ENCODE measurements at places on chromosomes 2 and 18.

DNA sequence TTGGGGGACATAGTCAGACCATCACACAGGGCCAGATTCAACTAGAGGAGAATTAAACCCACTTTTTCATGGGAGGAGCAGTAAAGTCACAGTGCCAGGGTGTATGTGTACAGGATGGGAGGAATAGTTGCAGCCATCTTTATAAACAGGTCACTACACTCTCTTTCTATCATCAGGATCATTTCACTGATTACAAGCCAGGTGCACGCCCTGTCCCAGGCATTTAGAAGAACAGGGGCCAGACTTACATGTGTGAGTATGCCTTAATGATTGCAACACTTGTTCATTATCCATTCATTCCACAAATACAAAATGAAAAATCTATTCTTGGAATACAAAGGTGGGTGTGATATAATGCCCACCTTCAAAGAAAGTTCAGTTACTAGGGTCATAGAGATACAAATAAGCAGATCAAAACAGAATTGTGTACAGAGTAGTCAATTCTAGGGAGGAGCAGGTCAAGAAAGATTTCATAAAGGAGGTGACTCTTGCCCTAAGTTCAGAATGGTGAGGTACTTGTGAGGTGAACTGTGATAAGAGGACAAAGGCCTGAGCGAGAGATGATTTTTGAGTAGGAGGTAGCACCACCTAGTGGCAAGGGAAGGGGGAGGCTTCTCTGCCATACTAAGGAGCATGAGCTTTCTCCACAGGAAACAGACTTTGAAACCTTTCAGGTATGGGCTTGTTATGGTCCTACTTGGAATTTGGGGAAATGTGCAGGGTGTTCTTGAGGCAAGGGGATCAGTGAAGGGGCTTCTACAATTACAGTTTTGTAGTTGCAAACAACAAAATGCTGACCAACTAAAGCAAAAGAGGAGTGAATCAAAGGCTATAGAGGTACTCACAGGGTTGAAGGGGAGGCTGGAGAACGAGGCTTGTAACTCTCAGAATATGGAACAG is 156.3 kb downstream of the SUCLG1 start:
- DNase-seq: no peak

- DNase-seq: no peak
These were observed 1.0 kb downstream of the SPP2 start for GRCh38 chr2:234051374-234052070.

DNA sequence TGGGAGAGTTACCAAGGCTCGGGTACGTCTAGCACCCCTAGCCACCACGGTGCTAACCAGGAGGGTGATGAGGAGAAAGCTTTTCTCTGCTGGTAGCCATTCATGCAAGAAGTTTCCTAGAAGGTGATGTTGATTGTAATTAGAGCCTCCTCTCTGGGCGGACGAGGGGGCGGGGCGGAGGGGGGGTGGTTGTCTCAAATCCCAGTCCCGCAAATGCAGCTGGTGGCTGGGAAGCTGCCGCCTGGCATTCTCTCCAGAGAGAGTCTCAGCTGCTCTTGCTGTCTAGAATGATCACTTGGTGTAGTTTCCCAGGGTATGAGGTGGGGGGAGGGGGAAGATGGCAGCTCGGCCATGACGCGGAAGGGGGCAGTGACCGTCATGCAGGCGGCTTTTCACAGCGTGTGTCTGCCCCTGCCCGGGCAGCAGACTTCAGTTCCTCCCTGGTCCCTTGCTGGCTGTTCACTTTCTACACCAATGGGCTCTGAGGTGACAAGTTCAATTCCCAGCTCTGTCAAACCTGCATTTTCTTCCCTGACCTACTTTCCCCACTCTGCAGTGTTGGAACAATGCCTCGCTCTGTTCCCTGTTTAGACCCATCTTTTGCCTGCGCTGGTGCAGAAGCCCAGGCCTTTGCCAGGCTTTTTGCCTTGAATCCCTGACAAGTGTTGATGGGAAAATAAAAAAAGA is 61.5 kb upstream of the KLF7 start:
- no peak for DNase-seq

- DNase-seq: no peak
These were observed 42.4 kb upstream of the GRHL1 start for GRCh38 chr2:9909106-9909505.

DNA sequence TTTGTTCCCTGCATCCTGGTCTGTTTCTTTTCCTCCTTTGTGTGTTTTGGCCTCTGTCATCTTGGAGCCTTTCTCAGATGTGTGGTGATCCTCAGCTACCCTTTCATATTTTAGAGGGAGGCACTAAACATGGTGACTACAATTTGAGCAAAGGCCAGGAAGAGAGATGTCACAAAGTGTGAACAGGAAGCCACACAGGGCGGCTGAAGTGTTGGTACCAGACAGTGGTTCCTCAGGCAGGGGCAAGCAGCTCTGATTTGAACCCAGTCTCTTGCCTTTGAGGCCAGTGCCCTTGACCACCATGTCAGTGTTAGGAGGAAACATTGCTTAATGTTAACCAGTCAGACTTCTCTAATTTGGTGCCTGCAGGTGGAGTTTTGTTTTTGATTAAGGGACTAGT is 9.2 kb downstream of the LRRFIP1 start:
- DNase-seq: no peak

GRCh38 chr2:102801858-102802699 is 40.2 kb downstream of the TMEM182 start:
- no peak for DNase-seq

DNA sequence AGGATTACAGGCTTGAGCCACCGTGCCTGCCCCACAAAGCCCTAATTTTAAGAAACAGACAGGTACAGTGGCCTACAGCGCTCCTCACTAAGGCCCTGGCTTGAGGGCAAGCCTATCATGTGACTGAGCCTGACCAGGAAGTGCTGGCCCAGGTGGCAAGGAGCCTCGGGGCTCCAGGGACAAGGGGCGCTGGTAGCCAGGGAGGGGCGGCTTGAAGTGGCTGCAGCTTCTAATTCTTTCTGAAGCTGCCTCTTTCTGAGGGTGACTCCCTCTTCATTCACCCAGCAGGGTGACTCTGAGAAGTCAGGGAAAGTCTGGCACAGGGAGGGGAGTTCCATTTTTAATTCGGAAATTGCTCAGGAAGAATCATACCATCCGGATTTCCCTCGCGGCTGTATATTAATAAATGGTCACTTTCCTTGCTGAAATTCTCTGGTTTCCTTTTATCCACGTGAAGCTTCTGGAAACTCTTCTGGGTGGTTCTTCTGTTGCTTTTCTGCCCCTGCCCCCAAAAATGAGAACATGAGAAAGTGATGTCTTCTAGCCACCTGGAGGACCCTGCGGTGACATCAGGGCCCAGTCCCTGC is 115.7 kb downstream of the FAM210A start:
- no peak for DNase-seq

DNA sequence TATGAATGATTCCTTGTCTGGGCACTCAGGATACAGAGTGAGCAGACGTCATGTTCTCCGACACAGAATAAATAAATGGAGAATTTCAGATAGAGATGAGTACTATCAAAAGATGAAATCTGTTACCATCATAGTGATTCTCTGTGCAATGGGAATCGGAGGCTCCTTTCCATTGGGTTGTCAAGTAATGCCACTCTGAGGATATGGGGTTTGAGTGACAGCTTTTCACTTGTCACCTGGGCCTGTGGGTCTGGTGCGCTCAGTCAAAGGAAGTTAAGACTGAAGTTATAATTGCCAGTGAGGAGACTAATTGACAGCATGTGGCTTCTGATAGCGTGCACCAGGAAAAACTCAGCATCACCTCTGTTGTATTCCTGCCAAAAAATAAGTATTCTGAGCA is 387.2 kb downstream of the SOX11 start:
- DNase-seq: no peak

- DNase-seq: no peak
These were observed 26.6 kb upstream of the GLI2 start for GRCh38 chr2:120708944-120709607.

GRCh38 chr2:174529916-174530315 is 43.1 kb upstream of the GPR155 start:
- no peak for DNase-seq

GRCh38 chr2:22283436-22283835 is 1101.5 kb upstream of the KLHL29 start:
- DNase-seq: no peak

DNA sequence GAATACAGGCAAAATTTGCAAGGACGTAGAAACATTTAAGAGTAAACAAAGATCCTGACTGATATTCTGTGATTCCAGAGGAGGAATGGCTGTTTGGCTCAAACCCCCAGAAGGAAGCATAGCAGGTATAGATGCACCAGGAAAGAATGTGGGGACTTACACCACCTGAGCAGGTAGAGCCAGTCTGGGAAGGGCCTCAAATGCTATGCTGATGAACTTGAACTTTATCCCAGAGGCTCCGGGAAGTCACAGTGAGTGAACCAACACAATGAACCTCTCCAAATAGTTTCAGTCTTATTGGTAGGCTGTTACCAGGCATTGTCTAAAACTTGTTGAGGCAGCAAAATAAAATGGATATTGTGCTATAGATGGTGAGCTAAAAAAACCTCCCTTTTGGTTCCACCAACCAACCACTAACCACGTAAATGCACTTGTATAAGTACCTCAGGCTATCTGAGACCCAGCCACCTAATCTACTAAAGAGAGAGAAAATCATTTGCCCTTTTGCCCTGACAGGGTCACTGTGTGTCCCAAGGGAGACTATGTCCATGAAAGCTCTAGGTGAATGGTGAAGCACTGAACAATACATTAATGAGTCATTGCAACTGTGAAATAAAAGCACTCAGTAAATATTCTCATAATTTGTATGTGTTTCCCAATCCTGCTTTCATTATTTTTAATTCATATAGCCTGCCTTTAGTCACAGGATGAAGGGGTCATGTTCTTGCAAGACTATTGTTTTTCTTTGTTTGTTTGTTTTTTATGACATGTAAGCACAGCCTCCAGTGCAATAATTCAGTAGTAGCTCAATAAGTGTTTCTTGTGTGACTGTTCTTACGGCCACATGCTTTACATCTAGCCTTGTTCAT is 911.6 kb downstream of the EPHA4 start:
- DNase-seq: no peak

DNA sequence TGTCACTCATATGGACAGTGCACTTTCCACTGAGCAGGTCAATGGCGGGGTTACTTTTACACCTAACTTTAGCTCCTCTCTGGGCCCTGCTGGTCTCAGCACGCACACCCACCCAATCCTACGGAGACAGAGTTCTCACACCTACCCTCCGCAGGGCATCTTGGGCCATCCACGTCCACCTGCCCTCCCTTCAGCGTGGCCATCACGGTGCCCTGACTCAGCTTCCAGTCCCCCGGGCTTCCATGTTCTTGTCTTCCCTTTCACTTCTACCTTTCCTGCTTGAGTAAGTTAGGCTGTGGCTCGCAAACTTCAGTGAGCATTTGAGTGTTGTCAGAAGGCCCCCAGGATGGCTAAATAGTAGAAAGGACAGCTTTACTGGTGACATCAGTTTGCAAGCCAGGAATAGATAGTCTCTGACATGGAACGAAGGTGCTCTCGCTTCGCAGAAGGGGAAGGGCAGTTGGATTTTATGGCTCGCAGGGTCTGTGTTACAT is 232.4 kb downstream of the SEPTIN10 start:
- DNase-seq: no peak

DNA sequence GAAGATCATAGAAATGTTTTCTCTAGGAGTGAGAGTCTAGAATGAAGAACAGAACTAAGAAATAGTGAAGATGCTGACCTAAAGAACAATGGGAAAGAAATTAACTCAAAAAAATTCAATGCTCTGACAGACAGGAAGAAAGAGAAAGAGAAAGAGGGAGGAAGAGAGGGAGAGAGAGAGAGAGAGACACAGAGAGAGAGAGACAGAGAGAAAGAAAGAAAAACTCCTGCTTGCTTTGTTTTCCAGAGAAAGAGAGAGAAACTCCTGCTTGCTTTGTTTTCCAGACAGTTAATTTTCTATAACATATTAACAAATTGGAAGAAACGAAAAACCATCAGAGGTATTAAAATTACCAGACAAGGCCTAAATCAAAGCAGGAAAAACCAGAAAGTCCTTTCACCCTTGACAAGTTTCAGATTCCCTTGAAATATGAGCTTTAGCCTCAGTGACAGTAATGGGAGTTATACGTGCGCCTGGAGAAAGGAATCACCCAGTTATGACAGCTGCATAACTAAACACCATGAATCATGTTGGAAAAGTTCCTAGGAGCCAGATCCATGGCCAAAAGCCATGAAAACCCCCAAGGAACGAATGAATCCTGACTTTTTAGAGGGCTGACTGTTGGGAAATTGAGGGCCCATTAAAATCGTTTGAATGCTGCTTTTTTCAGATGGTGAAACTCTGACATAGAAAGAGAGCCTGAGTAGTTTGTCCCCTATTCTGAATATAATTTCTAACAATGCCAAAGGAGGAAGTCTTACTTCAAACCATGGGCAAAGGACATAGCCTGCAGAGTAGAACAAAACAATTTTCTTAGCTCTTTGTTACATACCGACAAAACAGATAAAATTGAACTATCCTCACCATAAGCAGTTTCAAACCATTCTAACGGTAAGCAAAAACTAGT is 228.6 kb upstream of the CHST9 start:
- no peak for DNase-seq

DNA sequence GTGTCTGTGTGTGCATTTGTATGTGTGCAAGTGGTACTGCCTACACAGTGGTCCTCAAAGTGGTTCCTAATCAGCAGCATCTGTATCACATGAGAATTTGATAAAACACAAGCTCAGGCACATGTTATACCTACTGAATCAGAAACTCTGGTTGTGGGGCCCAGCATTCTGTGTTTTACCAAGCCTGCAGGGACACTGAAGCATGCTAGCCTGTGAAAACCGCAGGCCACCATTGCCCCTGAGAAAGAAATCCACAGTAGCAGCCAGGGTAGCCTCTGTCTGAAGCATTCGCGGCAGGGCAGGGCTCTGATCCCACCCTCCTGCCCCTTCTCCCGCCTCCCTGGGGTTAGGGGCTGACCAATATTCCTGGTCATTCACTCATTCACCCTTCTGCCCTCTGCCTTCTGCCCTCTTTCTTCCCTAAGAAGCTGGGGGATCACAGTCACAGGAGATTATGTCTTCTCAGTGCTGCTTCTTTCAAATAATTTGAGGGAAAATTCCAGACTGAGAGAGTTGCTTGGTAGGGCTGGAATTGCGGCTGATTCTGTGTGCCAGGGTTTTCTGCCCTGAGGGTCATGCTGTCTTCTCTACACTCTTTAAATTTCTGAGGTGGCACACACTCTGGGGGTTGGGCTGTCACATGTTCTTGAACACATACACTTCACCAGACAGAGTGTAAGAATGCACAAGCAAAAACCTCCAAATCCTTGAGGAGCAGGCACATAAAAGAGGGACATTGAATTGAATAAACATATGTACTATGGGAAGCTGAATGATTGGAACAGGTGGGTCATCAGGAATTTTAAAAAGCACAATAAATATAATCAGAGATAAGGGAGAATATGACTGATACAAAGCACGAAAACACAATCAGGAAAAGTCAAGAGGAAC is 126.6 kb upstream of the SEC11C start:
- no peak for DNase-seq

DNA sequence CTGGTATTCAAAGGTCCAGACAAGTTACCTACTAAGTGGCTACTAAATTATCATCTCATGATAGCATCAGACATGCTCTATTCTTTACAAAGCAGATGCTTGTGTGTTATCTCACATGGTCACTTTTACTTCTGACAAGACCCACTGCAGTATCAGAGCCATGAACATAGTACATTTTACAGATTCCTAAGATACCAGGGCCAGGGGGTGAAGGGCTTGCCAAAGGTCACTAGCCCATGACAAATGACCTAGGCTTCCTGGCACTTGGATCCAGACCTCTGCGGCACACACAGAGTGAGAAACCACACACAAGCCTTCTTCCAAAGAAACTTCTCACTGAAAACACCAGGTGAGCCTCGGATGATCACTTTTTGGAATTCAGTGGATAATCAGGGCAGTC is 446.8 kb downstream of the EIPR1 start:
- no peak for DNase-seq

GRCh38 chr18:76909439-76909838 is 87.1 kb downstream of the ZNF236 start:
- DNase-seq: no peak

GRCh38 chr18:35155398-35156117 is 85.3 kb upstream of the ZNF397 start:
- DNase-seq: no peak
